NCI-H446 (cell line): ENCODE measurements at places on chromosomes 3 and 15.

DNA sequence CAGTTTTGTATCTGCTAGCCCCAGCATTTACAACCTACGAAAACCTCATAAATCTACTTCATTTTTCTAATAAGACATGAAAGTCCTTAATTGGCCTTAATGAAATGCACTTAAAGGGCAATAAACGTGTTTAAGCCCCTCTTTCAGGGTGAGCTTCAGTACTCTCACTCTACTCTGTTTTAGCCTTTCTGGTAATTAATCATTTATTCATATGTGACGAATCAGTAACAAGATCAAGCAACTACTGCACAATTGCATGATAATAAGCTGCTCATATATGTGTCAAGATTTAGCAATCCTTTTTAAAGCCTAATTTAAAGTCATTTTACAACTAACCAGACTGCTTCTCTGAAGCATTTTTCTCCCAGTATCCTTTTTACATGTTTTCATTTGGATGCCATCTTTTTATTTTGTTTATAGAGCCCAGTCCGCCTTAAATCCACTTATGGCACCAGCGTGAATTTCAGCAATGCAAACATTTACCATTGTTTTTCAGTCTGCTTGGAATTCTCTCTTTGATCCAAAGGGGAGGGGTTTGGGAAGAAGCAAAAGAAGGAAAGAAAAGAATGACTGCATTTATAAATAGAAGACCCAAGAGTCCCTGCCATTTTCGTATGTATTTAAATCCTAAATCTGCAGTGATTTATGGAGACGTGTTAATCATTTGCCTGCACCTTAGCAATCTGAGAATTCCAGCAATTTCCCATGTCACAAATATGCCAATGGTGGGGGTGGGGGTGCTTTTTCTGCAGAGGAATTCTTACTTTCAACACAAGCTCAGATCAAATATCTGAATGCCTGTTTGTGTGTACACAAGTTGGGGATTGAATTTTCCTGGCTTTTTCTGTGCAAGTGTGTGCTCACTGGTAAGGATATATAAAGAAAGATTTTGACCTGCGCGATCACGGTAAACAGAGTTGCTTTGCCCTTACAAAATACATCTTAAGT lies 230.8 kb upstream of the TBC1D5 start:
- DNase-seq = no peak

DNA sequence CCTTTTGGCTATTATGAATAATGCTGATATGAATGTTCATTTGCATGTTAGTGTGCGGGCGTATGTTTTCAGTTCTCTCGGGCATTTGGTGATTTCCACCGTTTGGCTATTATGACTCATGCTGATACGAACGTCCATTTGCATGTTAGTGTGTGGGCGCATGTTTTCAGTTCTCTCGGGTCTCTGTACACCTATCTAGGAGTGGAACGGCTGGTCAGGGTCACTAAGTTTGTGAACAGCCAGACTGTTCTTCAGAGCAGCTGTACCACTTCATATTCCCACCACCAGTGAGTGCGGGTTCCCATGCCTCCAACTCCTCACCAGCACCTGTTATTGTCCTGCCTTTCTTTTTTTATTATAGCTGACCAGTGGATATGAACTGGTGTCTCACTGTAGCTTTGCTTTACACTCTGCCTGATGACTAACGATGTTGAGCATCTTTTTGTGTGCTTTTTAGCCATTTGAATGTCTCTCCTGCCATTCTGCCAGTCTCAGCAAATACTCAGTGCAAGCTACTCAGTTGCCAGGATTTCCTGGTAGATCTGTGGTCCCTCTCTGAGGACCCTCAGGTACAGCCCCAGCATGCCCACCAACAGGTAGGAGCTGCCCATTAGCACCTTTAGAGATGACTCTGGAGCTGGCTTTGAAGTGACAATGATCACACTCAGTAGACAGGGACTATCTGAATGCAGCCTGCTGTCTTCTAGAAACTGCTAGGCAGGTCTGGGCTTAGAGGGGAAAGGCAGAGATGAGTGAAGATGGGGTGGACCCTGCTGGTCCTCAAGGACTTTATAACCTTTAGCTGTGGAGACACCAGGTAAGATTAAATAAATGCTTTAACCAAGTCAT lies 141.1 kb downstream of the XXYLT1 start:
- no peak for DNase-seq

- no peak for DNase-seq
These were observed 29.5 kb downstream of the PRICKLE2 start for GRCh38 chr3:64195789-64196188.

GRCh38 chr3:98325055-98325454 lies 28.6 kb upstream of the OR5K4 start:
- no peak for DNase-seq

DNA sequence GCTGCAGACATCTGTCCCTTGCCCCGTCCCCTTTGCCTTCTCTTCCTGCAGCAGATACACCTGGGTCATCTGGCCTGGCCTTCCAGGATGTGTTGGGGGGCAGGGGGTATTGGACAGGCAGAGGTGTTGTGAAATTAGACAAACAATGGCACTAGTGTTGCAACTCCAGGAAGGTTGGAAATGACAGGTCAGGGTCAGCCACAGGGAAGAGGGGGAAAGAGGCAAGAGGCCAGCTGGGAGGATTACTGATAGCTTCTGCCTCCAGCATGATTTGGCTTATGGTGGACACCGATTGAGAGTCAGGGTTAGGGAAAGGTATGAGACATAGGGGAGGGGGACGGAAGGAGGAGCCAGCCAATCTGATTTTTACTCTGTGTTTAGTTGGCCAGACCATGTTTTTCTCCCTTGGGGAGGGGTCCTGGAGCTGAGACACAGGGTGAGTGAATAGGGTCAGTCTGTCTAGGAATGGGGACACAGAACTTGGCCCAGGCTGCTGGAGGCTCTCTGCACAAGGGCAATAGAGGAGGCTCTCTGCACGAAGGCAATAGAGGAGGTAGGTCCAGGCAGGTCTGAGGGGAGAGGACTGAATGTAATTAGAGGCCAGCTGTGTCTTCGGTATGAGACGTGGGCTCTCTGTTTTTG lies 3.4 kb upstream of the ATP2B2 start:
- no peak for DNase-seq

GRCh38 chr3:55512571-55513343 lies 25.7 kb upstream of the WNT5A start:
- DNase-seq = no peak

DNA sequence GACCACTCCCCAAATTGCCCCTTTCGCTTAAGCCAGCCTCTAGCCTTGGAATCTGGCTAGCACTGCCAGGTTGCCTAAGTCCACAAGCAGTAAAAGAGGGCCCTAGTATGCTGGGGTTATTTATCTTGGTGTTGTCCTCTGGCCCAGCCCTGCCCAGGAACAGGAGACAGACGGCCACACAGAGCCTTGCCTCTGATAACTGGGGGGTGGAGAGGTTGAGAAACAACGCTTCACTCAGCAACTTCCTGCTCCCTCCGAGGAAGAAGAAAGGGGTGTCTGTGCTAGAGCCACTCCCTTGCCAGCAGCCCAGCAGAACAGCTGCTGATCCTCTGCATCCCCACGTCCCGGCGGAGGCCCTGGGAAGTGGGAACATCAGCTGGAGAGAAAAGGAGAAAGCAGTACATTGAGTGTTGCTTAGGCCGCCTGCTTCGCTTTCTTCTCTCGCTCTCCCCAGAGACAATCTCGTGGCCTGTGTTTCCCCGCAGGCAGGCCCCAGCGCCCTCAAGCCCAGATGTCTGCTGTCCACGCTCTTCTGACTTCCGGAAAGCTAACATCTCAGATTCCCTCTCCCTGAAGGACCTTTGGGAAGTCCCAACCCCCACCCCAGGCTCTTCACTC lies 22.6 kb upstream of the C3orf70 start:
- no peak for DNase-seq

GRCh38 chr3:149203758-149204157 lies 17.9 kb downstream of the CP start:
- no peak for DNase-seq

- DNase-seq = no peak
These were observed 4.0 kb downstream of the LRRC15 start for GRCh38 chr3:194365526-194365925.

DNA sequence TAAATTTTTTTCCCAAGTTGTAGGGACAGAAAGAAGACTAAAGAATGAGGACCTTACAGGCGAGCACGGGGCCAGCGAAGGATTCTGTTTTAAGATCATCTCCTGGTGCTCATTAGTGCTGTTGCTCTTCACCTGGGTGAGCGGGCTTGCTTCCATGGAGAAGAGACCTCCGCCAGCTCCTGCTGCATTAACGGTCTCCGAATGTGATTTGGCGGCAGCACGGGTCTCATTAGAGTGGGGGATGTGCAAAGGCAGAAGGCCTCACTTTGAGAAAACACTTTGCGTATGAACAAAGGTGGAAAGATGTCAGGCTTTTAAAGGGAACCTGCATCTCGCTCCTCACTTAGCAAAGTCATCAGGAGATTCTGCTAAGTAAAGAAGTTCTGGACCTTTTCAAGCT lies 753.4 kb upstream of the CFAP20DC start:
- peak; percentile 49 for DNase-seq

- DNase-seq = no peak
These were observed 63.4 kb downstream of the LRIG1 start for GRCh38 chr3:66437341-66437929.

DNA sequence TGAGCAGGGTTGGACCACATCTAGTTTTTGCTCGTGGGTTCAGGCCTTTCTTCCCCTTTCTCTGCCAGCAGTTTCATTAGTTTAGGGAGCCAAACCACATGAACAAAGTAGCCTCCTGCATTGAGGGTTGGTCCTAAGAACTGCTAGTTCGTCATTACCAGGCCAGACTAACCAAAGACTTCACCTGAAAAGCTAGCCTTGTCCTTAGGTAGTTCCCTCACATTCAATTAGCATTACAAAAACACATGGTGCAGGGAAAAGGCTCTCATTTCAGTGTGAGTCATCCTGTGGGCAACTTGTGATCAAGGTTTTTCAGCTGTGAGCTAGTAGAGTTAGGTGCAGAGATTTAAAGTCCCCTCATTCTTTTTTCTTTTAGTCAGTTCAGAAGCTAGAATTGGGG lies 279.3 kb upstream of the CTNNB1 start:
- DNase-seq = no peak

DNA sequence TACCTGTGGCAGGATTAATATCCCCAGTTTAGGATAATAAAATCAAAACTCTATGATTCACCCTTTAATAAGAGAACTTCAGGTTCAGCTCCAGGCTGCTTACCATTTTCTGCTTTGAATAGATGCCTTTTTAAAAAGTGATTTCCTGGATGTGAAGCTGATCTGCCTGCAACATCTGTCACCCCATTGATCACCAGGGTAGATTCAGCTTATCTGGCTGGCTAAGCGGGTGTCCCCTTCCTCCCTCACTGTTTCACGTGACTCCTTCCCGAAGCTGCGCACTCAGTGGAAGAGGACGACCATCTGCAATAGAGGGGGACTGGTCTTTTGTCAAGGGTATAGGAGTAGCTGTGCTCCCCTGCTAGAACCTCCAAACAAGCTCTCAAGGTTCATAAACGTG lies 128.1 kb downstream of the IL1RAP start:
- no peak for DNase-seq

DNA sequence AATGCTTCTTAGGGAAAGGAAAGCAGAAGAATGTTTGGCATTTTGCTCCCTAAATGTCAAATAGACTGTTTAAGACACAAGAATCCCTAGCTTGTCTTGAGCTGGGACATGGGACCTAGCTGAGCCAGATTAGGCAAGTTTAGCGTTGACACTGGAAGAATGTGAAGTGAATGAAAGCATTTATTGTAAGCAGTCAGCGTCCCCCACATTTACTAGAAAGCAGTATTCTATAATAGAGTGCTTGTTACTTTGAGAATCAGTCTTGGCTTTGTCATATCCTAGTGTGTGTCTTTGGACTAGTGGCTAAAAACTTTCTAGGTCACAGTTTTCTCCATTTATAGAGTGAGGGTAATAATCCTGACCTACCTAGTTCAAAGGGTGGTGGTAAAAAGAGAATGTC lies 161.6 kb downstream of the ADAMTSL3 start:
- no peak for DNase-seq

GRCh38 chr3:142778541-142778940 lies 54.7 kb downstream of the TRPC1 start:
- no peak for DNase-seq

- DNase-seq = no peak
These were observed 73.5 kb upstream of the CSPG5 start for GRCh38 chr3:47652142-47652541.

GRCh38 chr3:13947912-13948311 lies 68.0 kb upstream of the WNT7A start:
- DNase-seq = no peak

DNA sequence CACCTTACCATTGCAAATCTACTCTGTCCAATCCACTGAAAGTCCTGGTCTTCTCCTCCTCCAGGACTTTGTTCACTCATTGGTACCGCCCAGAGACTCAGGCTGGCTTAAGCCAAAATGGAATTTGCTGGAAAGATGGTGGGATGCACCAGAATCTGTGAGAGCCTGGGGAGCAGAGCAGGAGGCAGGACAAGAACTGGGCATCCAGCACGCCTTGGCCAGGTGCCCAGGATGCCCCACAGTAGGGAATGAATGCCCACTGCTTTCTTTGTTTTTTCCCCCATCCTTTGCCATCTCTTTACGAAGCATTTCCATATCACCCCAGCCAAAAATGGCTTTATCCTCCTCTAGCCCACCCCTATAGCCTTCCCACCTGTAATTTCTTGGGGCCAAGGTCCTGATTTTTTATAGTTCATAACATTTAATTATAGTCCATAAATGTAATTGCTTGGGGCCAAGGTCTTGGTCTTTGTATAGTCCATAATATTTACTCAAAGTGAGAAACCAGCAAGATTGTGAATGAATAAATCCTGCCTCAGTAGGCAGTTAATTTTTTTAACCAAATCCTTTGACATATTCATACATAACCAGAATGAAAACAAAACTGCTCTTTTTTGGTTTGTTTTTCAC lies 23.3 kb upstream of the IREB2 start:
- no peak for DNase-seq

DNA sequence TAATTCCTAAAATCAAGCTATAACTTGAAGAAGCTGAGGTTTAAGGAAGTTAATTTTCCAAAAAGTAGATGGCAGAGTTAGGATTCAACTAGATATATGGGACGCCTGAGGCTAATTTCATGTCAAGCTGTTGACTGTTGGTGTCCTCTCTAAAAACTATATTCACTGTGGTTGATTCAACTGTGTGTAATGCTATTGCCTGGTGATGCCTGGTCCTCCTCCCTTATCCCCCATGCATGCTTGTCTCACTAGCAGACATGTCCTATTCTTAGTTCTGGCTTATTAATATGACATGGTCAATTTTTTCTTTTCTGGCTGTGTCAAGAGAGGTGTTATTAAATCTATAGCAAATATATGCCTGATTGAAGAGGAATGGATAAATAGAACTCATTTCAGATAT lies 156.1 kb downstream of the SPATA16 start:
- no peak for DNase-seq

GRCh38 chr3:39186692-39187151 lies 5.7 kb downstream of the XIRP1 start:
- no peak for DNase-seq

- no peak for DNase-seq
These were observed 3.8 kb upstream of the ABHD5 start for GRCh38 chr3:43686700-43687498.

GRCh38 chr3:94693997-94694640 lies 631.3 kb downstream of the NSUN3 start:
- peak; percentile 6 for DNase-seq

GRCh38 chr15:67717776-67718175 lies 107.5 kb upstream of the SKOR1 start:
- no peak for DNase-seq

- no peak for DNase-seq
These were observed 82.2 kb downstream of the RORA start for GRCh38 chr15:61146931-61147230.

GRCh38 chr3:71005702-71006321 lies 577.7 kb downstream of the FOXP1 start:
- no peak for DNase-seq

- DNase-seq = no peak
These were observed 7.1 kb downstream of the CASR start for GRCh38 chr3:122190525-122190924.
